ENCODE measurements at places on chromosomes 12 and 14. TPM values are rescaled to one million over a fixed set of nuclear protein-coding genes. Genes with fewer than 3 reads are reported as not detected.
A peak's percentile ranks its signal among the peaks of the same experiment; 100 is the strongest.

OXA1L gene
- total RNA-seq: 77.4 TPM

MAP3K9 gene
- total RNA-seq: 5.8 TPM

BATF gene
- not detected for total RNA-seq

TIMELESS gene
- total RNA-seq: 11.9 TPM

REM2 gene
- not detected for total RNA-seq

C12orf50 gene
- not detected for total RNA-seq

MBIP gene
- 22.3 TPM for total RNA-seq

GSG1 gene
- not detected for total RNA-seq

PYGL gene
- 75.8 TPM for total RNA-seq

DNA sequence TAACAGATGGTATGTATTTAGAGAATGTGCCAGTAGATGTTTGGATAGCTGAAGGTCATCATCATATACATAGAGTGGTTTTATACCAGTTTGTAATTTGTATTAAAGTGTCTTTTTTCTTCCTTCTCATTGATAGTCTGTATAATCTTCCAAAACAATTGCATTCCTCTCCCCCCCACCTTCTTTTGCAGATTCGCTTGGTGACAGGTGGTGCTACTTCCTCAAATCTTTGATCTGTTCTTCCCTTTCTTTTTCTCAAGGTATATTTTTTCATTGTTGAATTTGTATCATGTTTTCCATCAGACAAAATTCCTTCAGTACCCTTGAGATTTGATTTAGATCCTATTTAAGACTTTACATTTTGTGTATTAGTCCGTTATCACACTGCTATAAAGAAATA, 15.0 kb downstream of the TBC1D15 start:
- no peak for DNase-seq

- no peak for DNase-seq
These were observed at the start of gene STAC3 for GRCh38 chr12:57250956-57251355. Gene STAC3 (minus strand): TSS chr12:57251187. CDS start chr12:57249636, 1,551 bp downstream.

- DNase-seq: peak; percentile 24
These were observed 18.5 kb upstream of the DHRS7 start for GRCh38 chr14:60183741-60184140.

GRCh38 chr12:122927756-122928403, 32.0 kb upstream of the VPS37B start:
- no peak for DNase-seq

DNA sequence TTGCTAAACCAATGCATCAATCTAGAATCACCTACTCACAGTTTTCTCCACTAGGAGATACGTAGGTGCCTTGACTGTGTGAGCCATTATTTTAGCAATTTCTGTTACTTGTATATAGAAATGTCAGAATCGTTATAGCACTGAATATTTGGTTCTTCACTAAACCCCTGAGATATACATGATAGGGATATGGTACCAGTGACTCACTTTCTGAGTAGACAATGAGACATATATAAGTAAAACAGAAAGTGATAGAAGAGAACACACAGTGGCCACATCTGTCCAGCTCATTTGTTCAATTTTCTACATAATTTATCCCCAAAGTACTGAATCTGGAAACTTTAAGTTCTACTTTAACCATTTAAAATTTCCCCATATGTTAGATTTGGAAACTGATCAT, 1505.5 kb upstream of the TMEM132C start:
- DNase-seq: no peak

DNA sequence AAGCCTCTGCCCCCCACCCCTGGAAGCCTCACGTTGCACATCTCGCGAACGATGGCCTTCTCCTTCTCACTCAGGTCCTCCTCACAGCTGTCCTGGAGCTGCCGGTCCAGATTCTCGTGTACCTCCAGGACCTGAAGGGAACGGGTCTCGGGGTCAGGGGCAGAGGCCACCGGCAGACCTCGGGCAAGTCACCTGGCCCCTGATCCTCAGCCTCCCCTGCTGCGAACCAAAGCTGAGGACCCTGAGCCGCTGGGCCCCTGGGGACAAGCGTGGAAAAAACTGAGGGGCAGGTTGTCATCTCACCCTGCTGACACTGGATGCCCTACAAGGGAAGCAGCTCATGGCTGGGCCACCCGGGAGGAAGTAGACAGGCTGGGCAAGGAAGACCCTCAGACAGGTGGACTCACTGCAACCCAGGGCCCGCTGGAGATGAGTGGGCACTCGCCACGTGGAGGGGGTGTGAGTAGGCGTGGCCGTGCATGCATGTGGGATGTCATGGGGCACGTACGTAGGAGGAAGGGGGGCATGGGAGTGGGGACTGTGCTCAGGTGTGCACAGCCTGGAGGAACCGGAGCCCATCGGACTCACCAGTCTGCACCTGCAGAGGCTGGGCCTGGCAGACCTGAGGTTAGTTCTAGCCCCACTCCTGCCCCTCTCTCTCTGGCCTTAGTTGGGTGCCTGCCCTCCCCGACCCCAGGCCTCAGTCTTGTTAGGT, 35.1 kb downstream of the CCNK start:
- no peak for DNase-seq

DNA sequence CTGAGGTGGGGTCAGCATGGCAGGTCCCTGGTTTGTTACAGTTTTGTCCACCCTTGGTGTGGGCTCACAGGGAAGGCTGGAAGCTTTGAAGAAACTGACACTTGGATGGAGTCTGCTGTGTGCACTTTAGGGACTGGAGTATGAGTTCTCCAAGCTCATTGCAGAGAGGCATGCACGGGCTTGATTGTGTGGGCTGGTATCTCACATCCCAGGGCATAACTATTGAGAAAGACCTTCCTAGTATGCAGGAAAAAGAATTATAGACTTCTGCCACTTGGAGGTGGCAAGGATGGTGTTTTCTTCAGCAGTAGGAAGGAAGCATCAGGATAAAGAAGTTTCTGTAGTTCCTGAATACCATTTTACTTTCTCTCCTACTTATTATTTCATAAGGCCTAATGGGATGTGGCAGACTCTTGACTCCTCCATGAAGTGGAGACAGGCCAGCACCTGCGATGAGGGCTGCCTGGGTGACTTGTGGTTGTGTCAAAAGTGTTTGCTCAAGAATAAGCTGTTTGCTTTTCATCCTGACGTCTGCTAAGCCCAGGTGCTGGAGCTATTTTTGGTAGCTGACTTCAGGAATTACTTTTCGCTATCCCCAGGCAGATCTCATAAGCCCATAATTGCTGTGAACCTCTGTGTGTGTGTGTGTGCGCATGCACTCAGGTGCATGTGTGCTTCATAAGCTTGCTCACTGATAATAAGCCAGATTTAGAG, 125.8 kb downstream of the KTN1 start:
- DNase-seq: no peak

- peak; percentile 19 for DNase-seq
These were observed 41.8 kb upstream of the CLEC14A start for GRCh38 chr14:38297681-38298080.

- no peak for DNase-seq
These were observed 132.5 kb downstream of the KTN1 start for GRCh38 chr14:55712491-55712890.

- peak; percentile 15 for DNase-seq
These were observed 75.2 kb downstream of the CMAS start for GRCh38 chr12:22121224-22121623.

DNA sequence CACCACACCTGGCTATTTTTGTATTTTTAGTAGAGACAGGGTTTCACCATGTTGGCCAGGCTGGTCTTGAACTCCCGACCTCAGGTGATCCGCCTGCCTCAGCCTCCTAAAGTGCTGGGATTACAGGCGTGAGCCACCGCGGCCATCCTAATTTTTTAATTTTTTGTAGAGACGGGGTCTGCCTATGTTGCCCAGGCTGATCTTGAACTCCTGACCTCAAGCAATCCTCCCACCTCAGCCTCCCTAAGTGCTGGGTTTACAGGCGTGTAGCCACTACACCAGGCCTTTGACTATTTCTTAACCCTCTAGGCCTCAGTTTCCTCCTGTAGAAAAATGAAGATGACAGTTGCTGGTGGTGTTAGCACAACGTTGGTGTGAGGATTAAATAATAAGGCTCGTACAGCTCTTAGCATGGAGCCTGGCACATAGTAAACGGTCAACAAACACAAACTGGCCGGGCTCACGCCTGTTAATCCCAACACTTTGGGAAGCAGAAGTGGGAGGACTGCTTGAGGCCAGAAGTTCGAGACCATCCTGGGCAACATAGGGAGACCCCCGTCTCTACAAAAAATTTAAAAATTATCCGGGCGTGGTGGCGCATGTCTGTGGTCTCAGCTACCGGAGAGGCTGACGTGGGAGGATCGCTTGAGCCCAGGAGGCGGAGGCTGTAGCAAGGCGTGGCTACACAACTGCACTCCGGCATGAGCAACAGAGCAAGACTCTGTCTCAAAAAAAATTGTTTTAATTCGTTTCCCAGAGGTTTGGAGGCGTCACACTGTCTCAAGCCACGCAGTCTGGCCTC, 979 bp downstream of the DDX54 start:
- no peak for DNase-seq

DNA sequence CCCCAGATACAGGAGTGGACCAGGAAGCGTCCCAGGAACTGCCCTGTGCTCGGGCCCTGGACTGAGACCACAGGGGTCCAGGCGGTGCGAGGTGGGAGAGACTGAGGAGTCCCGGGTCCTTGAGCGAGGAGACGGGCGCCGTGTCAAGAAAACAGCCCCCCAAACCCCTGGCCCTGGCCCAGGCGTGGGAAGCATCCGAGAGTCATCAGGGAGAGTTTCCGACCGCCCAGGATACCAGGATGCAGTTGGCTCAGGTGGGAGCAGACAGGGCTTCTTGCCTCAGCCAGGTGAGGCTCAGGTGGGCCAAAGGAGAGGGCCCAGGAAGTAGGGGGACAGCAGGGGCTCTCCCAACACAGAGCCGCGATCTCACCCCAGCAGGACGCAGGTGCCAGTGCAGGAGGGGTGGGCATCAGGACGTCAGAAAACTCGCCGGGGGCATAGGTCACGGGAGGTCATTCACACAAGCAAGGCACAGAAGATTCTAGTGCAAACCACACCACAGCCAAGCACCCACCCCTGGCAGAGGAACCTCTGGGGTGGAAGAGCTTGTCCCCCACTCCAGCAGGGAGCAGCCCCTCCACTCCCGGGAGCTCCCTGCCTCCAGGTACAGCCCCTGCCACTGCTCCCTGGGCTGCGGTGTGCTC, 102.5 kb upstream of the EIF5 start:
- DNase-seq: no peak

DNA sequence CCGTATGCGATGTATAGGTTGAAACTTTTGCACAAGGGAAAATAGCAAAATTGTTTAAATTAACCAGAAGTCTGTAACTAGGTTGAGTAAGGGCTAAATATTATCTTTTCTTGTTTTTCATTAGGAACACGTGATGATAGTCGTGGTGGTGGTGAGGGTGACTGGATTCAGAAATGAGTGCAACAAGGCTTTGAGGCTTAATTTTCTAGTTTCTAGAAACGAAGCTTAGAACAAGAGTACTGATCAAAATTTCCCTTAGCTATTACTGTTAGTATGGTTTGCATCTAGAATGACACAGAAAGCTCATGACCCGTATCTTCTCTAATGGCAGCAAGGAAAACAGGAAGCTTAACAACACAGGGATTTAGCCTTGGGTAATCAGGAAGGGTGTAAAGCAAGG, 7.0 kb downstream of the SLIRP start:
- DNase-seq: no peak

- DNase-seq: peak; percentile 48
These were observed 136.6 kb upstream of the NEDD1 start for GRCh38 chr12:96770219-96771102.

GRCh38 chr14:51298895-51299294, 58.8 kb downstream of the TMX1 start:
- peak; percentile 53 for DNase-seq

DNA sequence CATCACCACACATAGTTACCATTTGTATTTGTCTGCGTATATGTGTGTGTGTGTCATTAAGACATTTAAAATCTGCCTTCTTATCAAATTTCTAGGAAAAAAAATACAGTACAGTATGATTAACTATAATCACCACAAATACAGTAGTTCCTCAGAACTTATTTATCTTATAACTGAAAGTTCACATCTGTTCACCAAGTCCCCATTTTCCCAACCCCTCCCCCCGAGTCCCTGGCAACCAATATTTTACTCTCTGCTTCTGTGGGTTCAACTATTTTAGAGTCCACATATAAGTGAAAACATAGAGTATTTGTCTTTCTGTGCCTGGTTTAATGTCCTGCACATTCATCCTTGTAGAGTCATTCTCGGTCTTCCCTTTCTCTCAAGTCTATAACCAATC, 12.3 kb downstream of the CAPS2 start:
- DNase-seq: no peak

Data from M059J (cell line).